ENCODE measurements at places on chromosomes 11 and 22. TPM values are rescaled to one million over a fixed set of nuclear protein-coding genes. Genes with fewer than 3 reads are reported as not detected.

DNA sequence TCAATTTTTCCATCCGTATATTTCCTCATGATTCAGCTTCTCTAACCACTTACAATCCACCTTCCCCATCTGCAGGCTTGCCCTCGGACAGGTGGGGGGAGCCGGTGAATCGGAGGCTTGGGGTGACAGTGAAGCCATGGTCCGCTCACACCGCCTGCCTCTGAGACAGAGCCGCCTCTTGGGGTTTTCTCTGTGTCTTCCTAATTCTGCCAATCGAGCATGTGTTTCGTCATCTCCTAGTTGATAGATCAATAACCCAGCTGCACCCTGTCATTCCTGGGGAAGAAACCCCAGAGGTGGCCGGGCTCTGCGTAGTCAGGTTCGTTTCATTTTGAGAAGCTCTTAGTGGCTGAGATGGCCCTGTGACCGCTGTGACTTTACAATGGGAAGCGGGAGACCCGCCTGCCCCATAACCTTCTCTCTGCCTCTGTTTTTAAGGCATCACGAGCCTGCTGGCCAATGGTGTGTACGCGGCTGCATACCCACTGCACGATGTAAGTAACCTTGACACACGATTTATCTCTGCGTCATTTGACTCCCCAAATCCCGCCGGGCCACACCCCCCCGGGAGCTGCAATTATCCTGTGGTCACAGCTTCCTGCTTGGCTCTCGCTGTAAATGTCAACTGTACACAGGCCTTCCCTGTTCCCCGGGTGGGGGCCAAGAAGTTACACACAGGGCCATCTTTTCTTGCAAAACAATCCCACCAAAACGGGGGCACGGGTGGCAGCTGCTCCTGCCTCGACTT is 33.3 kb downstream of the ANO1 start:
- no peak for DNase-seq

- no peak for DNase-seq
These were observed 4.9 kb upstream of the ATF4 start for GRCh38 chr22:39515266-39516050.

DNA sequence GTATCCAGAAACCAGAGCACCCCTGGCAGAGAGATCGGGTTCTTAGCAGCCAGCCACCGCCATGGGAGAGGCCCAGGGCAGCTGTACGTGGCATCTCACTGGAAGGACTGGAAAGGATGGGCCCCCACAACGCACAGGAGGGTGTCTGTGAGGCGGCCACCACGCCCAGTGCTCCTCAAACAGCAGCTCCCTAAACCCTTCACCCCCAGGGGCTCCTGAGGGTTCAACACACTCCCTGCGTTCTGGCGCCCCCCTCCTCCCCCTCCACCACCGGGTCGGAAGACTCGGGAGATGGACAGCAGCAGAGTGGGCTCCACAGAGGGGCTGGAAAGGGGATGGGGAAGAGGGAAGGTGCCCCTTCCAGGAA is 1.1 kb downstream of the MAPK12 start:
- DNase-seq = no peak

BDNF gene
- 0.54 TPM for total RNA-seq

INS gene
- total RNA-seq = not detected

GRCh38 chr11:125945797-125946520 is at the start of gene VSIG10L2:
Gene VSIG10L2, plus strand, starts transcription at chr11:125946044. Its CDS starts 12 bp downstream, at chr11:125946056.
- DNase-seq = no peak

SLC3A2 gene
- 171 TPM for total RNA-seq

OR52K1 gene
- total RNA-seq = not detected

DNA sequence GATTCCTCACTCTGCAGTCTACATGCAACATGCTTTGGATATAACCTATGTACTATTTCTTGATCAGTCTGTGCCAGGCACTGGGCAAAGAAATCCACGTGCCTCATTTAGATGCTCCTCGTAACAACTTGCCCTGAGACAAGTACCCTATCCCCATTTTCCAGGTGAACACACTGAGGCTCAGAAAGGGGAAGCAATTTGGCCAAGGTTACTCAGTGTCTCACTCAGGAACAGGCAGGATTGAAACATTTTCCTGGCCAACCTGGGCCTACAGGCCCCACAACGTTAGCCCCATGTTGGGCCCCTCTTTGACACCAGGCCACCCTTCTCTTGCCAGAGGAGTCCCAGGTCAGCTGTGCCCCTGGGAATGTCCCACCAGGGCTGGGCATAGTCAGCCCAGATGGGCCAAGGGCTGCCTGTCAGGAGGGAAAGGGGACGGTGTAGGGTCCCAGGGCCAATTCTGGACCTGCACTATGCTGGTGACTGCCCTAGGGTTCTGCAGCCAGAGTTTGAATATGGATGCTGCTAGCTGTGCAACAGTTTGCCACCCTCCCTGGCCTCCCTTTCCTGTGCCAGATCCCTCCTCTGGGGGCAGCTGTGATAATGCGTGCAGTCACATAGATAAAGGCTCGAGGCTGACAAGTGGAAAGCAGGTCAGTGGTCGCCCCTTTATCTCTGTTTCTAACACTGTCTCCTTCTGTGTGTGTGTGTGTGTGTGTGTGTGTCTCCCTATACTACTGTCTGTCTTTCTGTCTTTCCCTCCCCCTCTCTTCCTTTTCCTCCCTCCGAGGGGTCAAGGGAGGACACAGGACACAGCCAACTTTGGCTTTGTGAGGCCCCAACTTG is 10.4 kb upstream of the EMID1 start:
- DNase-seq = no peak

DNA sequence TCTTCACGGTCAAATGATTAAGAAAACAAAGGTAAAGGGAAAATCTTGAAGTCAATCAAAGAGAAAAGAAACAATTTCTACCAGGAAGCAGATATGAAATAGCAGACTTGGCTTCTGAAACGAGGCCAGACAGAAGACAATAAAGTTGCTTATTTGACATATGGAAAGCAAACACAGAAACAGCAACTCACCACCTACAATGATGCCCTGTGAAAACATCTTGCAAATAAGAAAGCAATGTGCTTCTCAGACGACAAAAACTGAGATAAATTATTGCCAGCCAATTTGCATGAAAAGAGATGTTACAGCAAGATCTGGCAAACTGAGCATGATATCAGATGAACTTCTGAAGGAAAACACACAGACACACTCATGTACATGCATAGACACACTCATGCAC is 45.9 kb upstream of the CTSC start:
- DNase-seq = no peak

C11orf97 gene
- total RNA-seq = not detected

GRCh38 chr11:117887431-117888138 is 11.1 kb upstream of the FXYD6 start:
- DNase-seq = no peak

GRCh38 chr22:29706486-29706885 is 13.3 kb upstream of the CABP7 start:
- DNase-seq = no peak

Measured in thyroid gland (tissue), 4 donors.